ENCODE measurements at places on chromosomes 6 and 20.

DNA sequence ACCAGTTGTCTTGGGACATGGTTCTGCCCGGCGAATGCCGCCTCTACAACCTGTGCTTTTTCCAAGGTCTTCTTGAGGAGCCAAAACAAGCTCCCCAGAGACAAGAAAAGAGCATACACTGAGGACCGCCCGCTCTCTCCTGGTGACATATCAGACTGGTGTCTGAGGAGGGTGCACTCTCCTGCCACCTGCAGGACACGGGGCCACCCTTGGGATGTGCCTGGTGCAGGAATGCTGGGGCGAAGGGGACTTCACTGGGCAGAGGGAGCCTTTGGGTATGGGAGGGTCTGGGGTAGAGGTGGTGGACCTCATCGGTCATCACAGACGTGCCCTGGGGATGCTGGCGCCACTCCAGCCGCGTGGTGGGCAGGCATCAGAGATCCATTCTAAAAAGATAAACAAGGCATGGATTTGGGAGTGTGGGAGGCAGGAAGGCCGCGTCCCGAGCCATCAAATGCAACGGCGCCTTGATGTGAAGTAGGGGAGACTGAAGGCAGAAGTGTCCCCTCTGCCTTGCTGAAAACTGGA lies 163.3 kb downstream of the CD83 start:
- DNase-seq = no peak

GRCh38 chr6:4567141-4567540 lies 209.1 kb upstream of the CDYL start:
- no peak for DNase-seq

DNA sequence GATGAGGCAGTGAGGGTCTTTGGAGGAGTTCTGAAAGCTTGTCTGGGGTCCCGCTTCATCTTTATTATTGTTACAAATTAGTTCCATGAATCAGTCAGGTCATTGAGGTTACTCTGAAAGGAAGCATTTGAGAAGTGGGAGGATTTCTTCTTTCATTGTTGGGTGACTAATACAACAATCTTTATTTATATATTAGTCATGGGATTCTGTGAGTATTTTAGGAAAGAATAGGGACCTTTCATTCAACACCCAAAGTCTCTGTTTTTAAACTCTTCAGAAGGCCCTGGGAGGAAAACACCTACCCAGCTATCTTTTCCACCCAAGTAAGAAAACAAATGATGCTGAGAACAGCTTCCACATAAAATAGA lies 98.3 kb downstream of the SOD2 start:
- DNase-seq = no peak

- no peak for DNase-seq
Measured at GRCh38 chr6:143222801-143223231, 162.1 kb downstream of the AIG1 start.

DNA sequence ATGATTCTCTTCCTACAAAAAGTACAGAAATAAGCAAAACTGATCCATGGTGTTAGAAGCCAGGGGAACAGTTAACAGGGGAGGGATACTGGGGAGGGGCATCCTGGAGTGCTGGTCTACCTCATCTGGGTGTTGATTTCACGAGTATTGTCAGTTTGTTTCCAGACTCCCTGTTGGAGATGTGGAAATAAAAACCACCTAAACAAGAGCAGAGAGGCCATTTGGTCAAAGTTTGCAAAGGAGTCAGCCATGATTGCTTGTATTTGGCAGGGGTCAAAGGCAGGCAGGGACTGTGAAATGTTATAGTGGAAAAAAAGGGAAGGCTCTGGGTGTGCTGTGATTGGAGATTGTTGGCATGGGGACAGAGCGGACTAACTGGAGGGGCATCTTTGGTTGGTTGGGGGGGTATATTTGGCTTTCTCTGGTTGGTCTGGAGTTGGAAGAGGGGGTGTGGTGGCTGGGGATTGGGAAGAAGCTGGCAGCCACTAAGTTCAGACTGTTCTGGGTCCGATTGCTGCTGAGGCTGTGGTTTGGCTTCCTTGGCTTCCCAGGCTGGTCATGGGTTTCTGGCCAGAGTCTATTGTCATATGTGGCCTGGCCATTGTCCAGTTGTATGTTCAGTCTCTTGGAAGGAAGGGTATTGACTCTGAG lies 14.9 kb upstream of the PANK2 start:
- no peak for DNase-seq

DNA sequence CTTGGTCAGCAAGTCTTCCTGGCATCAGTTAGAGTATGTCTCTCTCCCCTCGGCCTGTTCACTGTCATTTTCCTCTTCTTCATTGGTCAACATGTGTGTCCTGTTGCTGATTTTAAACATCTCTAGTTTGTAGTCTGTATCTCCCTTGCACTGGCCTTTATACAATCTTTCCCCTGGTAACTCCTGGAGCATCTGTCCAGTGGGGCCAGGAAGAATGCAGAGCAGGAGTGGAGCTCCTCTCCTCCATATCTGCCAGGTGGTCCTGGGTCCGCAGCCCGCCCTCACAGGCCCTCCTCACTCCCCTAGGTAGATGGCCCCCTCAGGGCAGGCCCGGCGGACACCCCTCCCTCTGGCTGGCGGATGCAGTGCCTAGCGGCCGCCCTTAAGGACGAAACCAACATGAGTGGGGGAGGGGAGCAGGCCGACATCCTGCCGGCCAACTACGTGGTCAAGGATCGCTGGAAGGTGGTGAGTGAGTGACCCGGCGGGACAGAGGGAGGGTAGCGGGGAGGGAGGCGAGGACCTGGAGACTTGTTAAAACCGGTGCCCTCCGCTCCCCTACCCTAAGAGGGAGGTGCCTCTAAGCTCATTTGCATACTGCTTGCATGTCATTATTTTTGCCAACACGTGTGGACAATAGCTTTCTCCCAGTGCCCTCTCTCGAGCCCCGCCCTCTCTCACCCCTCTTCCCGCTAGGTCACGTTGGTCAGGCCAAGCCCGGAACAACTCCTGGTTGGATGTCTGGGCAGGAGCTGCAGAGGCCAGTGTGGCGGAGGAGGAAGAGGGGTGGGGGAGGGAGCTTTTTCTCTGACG lies 3.2 kb downstream of the TTBK1 start:
- peak; percentile 86 for DNase-seq

DNA sequence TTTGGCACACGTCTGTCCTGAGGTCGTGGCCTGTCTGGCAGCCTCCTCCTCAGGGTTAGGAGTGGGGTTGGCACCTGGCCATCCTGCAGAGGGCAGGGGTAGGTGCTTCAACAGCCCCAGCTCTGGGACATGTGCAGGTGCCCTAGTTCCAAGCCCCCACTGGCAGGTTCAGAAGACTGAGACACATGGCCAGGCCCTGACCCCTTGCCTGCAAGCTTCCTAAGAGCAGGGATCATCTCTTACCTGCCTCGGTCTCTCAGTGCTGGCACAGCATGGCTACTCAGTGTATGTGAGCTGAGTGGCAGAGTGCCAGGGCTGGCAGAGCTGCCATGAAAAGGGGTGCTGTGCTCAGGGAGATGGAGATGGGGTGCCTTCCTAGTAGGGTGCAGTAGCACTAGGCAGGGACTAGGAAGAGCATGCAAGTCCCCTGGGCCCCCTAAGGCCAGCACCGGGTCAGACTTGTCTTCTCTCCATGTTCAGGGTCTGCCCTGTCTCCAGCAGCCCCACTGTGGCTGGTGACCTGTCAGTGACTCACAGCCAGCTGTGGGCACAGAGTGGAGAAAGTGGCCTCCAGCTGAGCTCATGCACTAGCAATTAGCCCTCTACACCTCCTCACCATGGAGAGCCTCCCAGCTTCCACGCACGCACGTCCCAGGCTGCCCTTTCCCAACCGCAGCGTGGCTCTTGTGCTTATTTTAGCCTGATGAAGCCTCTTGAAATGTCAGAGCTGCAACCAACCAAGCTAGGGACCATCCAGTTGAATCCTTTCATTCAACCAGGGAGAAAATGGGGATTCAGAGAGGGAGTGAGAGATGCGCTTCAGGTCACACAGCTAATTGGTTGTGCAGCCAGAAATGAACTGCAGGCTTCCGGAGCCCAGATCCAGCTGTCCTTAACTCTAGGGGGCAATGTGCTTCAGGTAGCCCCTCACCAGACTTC lies 116.6 kb downstream of the MRPL14 start:
- DNase-seq = no peak

DNA sequence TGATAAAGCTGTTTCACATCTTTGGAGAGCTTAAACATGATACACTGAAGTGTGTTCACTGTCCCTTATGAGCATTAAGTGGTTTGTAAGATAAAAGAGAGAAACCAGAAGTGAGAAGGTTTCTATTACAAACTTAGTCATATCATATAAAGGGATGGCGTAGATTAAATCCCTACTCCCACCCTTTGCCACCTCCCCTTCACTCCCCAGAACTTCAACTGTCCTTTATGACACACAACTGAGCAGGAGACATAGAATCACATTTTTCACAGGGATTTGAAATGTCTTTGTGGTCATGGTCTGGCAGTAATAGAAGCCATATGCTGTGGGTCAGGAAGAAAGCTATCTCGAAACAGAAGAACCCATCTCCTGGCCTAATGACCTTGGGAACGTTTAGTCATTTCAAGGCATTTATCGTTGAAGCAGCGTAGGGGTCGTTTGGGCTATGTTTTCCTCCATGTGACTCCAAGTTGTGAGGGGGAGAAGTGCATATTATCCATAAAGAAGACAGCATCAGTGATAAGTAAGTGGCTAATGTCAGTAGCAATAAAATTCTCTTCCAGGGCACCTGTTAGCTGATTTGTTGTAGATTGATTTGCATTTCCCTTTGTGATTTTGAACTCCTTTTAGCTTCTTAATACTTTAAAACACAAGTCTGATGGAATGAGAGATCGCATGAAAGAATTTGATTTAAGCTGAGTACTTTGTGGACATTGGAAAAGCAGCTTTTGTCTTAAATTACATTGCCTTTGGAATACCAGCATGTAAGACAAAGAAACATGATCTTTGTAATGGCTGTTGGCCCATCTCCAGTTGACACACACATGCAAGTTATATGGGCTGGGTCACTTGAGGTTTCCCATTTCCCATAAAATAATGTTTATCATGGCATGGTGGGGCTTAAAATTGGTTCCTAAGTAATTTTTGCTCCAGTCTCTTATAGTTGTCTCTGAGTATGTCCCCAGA lies 501.5 kb upstream of the FLRT3 start:
- no peak for DNase-seq

- DNase-seq = no peak
Measured at GRCh38 chr6:105113422-105113821, 66.4 kb downstream of the POPDC3 start.

DNA sequence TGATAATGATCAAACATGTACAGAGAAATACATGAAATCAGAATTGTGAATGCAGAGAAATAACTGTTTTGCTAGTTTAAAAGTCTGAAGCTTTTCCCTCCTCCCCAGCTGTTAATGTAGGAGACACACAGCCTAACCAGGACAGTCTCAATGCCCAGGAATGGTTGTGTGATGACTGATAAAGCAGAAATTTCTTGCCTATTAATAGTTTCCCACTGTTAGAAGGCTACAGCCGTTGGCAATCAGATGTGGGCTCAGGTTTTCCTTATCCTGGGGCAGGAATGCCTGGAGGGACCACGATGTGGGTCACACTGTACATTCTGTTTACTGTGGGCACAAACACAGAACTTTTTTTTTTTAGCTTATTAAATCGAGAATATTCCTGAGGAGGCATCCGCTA lies 1.9 kb downstream of the PPP1R3D start:
- DNase-seq = no peak

GRCh38 chr20:38219006-38219950 lies 41.3 kb downstream of the KIAA1755 start:
- DNase-seq = no peak

DNA sequence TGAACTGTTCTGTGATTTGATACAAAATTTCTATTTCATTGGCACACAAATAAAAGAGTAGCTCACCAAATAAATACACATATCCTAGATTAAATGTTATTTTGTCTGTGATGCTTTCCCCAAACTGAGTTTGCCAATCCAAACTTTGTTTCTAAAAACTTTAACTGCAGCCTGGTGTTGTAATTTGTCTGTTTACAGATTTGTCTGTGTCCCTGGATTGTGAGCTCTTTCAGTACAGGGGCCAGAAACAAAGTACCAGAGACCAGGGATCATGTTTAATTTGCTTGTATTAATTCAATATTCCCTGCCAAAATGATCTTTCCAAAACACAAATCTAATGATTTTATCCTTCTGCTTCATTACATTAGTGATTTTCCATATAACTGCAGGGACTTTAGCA lies 1044.6 kb upstream of the GJE1 start:
- no peak for DNase-seq

DNA sequence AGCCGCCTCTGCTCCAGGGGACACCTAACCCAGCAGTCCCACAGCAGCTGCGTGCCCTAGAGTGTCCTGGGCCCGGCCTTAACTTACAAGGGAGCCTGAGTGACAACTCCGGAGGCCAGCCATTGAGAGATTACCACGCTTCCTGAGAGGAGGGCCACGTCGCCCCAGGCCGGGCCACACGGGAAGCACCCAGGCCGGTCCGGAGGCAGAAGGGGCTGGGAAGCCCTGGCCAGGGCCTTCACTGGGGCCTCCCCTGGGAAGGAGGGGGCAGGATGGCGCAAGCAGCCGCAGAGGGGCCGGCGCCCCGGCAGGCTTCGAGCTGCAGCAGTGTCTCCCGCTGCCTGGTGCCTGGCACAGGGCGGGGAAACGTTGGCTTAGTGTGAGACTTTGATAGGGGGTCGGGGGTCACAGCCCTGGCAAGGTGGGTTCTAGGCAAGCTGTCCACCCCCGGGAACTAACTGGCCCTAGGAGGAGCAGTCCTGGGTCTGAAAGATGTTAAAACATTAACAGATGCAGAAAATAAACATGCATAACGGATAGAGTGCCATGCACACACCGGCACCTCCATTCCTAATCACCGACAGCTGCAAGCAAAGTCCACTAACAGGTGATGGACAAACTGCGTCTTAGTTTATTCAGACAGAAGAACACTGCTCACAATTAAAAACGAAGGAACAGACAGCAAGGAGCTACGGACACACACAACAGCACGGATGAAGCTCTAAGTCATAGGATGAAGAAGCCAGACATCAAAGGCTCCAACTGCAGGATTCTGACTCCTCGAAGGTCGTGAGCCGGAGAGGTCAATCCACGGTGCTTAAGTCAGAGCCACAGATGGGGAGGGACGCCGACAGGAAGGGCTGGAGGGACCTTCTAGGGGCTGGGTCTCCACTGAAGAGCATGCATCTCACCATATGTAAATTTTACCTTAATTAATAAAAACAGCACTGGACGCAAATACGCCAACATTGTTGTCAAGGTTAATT lies 17.4 kb downstream of the CHRNA4 start:
- DNase-seq = no peak

GRCh38 chr6:157096522-157096921 lies 226.8 kb downstream of the TMEM242 start:
- DNase-seq = no peak

GRCh38 chr20:32385541-32385940 lies 27.4 kb downstream of the ASXL1 start:
- no peak for DNase-seq

DNA sequence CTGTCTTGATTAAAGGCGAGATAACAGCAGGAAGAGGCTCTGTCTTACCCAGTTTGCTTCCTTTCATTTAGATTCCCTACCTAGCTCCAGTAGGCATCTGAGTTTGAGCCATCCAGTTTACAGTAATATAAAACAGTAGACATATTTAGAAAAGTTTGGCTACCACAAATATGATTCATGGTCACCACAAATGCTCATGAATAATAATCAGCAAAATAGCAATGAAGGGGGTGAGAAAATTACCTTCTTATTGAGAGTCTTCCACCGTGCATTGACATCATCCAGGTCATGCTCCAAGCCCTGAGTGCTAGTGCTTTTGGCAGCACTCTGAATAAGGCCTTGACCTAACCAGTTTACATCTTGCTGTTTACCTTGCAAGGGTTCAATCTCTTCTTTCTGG lies 106.2 kb downstream of the DST start:
- DNase-seq = no peak
